Bronchial epithelial cell (primary cell): ENCODE measurements at places on chromosomes 7 and 10.

DNA sequence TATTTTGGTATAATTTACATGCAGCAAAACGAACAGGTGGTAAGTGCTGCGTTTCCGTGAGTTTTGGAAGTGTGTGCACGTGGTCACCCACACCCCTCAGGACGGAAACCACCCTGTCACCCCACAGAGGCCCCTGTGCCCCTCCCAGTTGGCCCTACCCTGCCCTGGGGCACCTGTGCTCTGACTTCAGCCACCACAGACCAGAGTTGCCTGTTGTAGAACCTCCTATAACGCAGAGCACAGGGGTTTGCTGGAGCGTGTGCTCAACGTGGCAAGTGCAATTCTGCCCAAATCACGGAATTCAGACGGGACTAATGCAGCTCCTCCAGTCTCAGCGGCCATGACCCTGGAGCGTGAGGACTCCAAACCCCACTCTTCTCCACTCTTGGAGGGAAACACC is 9.6 kb upstream of the CFAP46 start:
- no peak for DNase-seq

DNA sequence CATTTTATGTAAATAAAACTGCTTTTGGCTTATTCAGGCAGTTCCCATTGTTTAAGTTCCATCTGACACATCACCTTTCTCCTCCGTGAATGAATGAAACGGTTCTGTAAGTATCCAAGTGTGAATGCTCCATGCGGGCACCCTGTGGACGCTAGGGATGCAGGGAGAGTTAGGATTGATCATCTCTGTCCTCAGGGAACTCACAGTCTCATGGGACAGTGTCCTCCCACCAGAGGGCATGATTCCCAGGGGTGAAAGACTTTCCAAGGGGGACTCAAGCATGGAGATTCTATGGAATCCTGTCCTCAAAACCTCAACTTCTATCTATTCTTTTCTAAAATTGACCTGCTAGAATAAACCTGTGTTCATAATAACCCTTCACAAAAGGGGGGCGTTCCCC is 98.8 kb downstream of the HECW1 start:
- DNase-seq: peak; percentile 5

GRCh38 chr7:14419531-14419930 is 430.1 kb upstream of the ETV1 start:
- no peak for DNase-seq

DNA sequence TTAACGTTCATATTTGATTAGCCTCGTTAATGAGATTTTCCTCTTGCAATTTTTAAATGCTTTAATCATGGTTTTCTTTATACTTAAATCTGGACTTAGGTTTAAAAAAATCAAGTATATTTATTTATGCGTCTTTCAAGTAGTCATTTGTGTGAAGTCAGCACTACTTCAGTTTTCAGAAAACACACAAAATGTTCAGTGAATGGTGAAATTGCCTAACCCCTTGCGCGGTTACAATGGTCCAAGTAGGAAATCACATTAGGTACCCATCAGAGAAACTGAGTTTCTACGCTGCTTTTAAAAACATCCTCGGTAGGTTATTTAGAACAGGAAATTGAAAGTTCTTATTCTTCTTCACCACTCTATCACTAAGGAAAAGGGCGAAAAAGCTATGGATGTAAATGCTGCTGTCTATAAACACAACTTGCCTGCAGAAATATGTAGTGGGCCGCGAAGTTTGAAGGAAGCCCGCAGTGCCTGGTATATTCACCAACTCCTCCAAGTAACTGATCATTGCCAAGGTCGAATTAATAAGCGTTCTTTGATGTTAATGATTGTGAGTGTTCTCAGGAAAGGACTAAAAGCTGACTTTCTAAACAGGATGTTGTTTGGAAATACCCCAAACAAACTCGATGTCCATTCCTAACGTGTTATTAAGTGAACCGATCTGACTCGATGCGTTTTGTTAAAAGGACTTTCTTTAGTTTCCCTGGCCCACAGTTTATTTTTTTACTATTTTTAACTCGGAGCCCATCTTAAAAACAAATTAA is 1.0 kb downstream of the SYPL1 start:
- peak; percentile 47 for DNase-seq

GRCh38 chr7:130473289-130473688 is 18.6 kb upstream of the MEST start:
- DNase-seq: no peak

DNA sequence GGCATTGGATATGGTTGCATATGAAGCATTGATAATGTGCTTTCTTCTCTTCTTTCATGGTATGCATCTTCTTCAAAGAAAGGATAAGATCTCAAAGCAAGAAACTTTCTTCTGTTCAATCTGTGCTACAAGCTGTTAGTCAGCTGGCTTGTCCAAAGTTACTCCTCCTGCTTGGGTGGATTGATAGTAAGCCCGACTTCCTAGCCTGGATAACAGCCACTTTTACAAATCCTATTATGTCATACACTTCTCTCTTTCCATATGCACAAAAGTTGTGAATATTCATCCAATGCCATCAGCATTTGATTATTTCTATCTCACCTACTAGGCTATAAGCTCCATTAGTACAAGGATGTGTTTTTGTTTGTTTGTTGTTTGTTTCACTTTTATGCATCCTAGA is 891.0 kb upstream of the SORCS1 start:
- DNase-seq: no peak

DNA sequence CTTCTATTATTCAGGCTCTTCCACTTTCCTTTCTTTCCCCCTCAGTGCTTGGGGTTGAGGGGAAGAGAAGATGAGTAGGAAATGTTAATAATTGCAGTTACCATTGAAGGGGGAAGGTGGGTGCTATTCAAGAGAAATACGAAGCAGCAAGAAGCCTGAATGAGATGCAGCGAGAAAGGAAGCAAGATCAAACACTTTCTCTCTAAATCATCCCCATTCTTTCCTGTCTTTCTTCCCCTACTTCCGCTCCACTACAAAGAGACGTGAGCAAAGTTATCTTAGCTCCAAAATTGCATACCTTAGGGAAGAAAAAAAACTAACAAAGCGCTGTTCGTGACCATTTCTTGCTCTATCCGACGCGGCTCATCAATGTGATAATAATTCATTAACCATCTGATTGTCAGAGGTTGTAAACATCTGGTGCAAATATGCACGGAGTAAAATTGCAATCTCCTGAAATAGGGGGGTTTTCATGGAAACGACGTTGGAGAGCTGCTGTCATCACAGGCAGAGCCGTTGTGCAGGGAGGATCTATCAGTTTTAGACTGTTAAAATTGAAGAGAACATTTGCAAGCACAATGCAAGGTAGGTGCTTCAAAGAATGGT is 15.2 kb upstream of the PARD3 start:
- DNase-seq: no peak

GRCh38 chr10:44307691-44308090 is 77.2 kb downstream of the CXCL12 start:
- no peak for DNase-seq

DNA sequence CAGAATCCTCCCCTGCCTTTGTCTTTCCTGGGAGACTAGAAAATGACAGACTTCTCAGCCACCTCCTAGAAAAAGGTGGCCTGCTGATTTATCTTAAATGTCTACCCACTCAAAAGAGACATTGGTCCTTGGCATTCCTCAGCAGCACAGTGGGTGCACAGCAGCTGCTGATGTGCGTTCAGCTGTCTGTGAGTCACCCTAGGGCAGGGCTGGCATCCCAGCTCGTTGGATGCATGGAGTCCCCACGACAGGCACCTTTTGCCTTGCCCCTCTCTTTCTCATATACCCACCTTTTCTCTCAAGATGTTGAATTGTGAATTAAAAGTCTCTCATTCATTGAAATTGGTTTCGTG is 113.0 kb downstream of the DOCK1 start:
- no peak for DNase-seq

DNA sequence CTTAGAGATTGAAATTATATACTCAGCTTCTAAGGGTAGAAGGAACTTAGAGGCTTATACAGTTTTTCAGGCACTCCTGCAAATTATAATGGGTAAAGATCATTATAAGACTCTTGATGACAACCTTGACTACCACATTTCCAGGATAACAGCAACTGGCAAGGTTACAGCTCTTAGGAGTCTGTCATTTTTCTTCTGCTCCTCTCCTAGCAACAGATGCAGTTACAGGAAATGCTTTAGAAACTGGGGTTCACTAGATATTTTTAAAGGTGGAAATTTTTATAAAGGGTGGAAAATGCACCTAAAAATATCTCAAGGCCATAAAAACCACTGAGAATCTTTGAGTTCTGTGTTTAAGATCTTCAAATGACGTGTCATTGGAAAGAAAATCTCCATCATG is 185.8 kb downstream of the RELN start:
- no peak for DNase-seq

GRCh38 chr10:77049896-77050295 is 587.7 kb downstream of the KCNMA1 start:
- no peak for DNase-seq

DNA sequence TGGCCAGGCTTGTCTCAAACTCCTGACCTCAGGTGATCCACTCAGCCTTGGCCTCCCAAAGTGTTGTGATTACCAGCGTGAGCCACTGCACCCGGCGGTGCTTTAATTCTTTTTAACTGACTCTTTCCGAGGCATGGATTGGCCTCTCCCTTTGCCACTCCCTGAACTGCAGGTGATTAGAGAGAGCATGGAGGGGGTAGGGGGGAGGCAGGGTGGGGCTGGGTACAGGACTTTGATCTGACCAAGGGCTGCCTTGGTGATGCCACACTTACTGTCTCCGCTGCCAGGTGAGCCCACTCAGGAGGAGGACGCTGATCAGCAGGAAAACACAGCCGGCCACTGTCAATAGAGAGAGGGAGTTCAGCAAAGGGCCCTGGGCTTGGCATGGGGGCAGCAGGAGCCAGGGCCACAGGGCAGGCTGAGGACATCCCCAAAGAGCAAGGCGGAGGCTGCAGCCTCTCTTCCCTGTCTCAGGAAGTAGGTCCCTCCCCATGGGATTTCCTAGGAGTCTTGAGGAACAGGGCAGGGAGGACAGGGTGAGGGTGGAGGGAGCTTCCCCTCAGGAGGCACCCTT is 40.5 kb upstream of the IL15RA start:
- DNase-seq: no peak

DNA sequence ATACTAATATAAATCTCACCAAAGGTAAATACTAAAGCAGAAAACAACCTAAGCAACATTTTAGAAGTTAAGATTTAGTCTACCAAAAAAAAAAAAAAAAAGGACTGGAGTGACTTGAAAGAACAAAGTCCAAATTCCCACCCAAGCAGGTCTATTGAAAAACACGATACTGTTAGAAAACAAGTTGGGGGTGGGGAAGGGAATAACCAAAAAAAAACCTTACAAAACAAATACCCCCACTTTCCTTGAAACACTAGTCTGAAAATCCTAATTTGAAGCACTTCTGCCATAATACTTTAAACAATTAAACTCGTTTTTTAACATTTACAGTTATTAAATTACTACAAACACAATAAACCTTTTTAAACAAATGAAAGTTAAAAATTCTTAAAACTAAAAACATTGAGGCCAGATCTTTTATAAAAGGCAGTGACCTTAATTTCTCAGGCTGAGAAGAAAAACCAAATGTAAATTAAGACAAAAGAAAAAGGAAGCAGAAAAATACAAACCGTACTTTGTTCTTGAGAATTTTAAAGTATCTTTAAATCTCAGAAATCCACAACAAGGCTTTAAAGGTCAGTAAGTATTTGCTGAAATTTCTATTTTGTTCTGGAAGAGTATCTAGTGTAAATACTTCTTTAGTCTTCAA is 135.1 kb downstream of the NRBF2 start:
- peak; percentile 39 for DNase-seq

DNA sequence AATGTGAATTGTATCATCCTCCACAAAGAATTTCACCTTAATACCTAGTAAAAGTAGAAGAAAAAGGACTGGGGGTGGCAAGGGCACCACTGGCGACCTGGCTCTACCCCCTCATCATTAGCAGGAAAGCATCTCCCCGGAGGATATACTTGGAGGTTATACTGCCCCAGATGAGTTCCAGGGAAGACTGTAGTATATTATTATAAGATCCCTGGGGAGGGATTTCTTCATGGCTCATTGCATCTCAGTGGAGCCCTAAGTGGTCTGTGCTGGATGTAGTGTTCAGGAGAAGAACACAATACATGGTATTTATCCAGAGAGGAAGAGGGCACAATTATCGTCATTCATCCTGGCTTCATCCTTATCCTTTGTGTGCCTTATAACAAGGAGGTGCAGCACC is 14.2 kb upstream of the DYNC1I1 start:
- no peak for DNase-seq

DNA sequence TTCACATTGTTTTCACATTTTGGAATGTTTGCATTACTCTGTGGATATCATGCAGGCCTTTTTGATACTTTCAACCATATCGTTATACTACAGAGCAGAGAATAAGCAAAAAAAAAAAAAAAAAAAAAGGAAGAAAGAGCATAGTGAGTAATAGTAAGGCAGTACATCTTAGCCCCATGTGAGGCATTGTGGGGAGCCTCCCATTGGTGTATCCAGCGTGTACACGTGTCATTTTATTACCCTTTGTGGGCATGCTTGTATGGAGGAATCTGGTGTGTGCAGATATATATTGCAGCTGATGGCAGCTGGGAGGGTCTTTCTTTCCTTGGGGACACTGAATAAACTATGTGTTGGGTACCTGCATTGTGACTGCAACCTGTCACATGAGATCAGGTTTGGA is 19.6 kb downstream of the R3HCC1L start:
- no peak for DNase-seq

- peak; percentile 61 for DNase-seq
These were observed 42.3 kb downstream of the RELN start for GRCh38 chr7:103947026-103947655.

DNA sequence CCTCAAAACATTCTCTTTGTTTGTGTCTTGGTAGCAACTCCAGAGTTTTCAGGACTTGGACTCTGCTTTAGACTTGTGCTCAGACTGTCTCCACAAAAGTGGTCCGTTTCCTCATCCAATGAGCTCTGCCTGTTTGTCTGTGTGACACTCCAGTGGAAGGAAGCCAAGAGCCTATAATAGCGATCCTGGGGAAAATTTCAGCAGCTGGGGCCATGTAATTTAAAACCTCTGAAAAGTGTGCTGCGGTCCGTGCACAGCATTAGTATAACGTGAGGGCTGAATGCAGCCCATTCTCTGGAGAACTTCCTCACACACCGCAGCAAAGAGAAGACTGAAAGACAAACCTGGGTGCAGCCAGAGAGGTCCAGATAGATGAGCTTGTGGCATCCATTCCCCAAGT is at the start of gene LRRC17:
Gene LRRC17, plus strand, starts transcription at position 259 of the 400 bp plus-strand sequence. CDS start 20,914 bp downstream, outside the sequence.
- no peak for DNase-seq

DNA sequence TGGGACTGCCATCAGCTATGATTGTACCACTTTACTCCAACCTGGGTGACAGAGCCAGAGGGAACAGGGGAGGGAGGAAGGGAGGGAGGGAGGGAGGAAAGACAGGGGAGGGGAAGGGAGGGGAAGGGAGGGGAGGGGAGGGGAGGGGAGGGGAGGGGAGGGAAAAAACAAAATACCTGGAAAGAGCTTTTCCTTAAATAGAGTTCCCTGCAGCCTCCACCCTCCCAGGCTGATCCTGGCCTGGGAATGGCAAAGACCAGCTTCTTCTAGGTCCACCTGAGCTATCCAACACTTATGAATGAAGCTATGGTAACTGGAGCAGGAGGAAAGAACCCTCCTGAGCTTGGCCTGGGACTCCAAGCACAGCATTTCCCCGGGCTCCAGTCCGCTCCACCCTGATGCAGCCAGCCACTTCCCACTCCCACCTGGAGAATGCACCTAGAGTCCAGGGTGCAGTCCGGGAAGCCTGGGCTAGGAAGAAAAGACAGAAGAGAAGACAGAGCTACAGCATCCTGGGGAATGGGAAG is 66.1 kb downstream of the GRID1 start:
- DNase-seq: no peak

GRCh38 chr7:114922652-114923402 is 933 bp downstream of the MDFIC start:
- peak; percentile 69 for DNase-seq
